Stimulated activated CD4-positive, alpha-beta T cell treated with anti-CD3 and anti-CD28 coated beads, Interleukin-15, amount 100 ng/mL, for 1 hour (primary cell): ENCODE measurements at places on chromosomes 3 and 15.

- DNase-seq = no peak
Measured at GRCh38 chr3:72999951-73000350, 3.3 kb downstream of the PPP4R2 start.

GRCh38 chr3:13537909-13538296 is 11.0 kb upstream of the FBLN2 start:
- DNase-seq = no peak

- no peak for DNase-seq
Measured at GRCh38 chr15:45091161-45091560, 22.8 kb downstream of the DUOX2 start.

DNA sequence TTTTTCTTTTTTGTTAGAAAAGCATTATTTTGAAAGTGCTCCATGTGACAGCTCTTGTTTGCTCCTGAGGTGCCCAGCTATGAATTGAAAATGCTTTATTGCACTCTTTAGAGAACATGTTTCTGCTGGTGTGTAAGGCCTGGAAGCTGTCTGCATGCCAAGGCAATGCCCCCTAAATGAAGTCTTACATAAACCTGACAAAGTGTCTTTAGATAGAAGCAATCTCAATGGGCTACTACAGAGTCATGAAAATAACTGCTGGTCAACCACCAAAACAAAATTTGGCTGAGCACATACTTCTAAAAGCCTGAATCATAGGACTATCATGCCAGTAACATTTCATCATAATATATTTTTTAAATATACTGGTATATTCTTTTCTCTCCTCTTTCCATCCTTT is 178.7 kb downstream of the THRB start:
- no peak for DNase-seq

DNA sequence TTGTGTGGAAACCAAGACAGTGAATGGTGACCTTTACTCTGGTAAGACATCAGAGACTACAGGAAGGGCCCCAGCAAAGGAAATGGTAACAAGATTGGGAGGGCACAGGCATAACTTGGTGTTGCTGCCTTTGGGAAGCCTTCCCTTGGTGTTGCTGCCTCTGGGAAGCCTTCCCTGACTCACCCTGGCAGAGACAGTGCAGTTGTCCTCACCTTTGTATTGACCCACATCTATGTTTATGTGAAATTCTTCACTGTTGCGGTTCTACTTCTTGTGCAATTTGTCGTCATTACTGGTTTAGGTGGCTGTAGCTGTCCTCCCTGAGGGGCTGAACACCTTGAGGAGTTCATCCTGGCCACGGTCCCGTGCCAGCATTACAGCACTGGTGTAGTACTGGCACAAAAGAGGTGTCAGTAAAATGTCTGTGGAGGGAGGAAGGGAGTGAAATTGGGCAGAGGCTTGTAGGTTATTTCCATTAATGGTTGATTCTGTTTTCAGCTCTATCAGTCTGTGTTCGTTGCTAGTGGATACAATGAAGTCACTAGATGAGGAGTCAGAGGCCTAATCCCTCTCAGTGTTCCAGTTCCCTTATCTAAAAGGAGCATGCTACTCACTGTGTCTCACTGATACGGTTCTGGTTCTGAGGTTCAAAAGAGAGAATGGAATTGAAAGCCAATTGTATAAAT is 21.6 kb downstream of the IFT122 start:
- no peak for DNase-seq

DNA sequence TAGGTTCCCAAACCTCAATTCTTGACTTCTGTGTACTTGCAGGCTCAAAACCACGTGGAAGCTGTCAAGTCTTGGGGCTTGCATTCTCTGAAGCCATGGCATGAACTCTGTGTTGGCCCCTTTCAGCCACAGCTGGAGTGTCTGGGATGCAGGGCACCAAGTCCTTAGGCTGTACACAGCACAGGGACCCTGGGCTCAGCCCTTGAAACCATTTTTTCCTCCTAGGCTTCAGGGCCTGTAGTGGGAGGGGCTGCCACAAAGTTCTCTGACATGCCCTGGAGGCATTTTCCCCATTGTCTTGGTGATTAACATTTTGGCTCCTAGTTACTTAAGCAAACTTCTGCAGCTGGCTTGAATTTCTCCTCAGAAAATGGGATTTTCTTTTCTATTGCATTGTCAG is 135.4 kb downstream of the ATG7 start:
- no peak for DNase-seq

- no peak for DNase-seq
Measured at GRCh38 chr3:130991126-130991525, 35.5 kb downstream of the ASTE1 start.

- no peak for DNase-seq
Measured at GRCh38 chr3:62132027-62132602, 241.2 kb downstream of the FEZF2 start.

DNA sequence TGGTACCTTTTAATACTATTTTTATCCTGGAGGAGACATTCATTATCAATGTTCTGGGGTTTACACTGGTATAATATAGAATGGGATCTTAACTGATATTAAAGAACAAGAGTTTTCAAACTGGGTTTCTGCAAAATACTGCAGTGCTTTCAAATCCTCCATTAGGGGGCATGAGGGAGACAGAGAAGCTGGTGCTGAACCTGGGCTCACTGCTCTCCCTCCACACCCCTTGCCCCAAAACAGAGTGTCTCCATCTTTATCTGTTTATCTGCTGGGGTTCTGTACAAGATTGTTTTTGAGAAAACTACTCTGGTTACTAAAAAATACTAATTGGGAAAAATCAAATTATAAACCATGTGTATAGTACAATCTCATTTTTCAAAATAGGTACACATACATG is 41.7 kb downstream of the CADPS start:
- DNase-seq = no peak

- no peak for DNase-seq
Measured at GRCh38 chr15:47184908-47185801, 532.1 kb upstream of the SEMA6D start.

DNA sequence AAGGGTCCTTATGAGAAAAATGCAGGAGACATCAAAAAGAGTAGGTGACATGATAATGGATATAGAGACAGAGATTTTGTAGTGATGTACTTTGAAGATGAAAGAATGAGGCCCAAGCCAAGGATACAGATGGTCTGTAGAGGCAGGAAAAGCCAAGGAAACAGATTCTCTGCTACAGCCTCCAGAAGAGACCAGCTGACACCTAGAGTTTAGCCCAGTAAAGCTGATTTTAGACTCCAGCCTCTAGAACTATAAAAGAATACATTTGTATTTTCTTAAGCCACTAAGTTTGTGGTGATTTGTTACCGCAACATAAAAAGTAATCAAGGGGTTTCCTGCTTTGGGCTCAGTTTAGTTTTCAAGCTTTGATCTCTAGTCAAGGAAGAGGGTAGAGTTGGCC is 64.8 kb downstream of the STRIT1 start:
- no peak for DNase-seq

- DNase-seq = no peak
Measured at GRCh38 chr3:35867791-35868190, 228.5 kb downstream of the ARPP21 start.

DNA sequence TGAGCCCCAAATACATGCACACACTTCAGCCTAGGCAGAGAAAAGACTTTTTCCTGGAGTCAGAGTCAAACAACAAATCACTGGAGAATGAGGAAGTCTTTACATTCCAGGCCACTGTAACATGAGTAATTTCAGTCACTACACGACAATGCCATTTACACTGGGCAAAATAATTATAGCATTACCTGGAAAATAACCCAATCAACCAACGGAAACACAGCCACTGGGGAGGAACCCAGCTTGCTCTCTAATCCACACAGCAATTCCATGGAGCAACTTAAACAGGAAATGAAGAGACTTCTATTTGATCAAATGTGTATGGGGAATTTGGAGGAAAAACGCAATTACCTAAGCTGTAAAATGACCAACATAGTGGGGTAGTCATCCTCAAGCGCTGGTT is 15.2 kb downstream of the FSTL1 start:
- no peak for DNase-seq

- no peak for DNase-seq
Measured at GRCh38 chr3:11096266-11097139, 57.8 kb upstream of the HRH1 start.

DNA sequence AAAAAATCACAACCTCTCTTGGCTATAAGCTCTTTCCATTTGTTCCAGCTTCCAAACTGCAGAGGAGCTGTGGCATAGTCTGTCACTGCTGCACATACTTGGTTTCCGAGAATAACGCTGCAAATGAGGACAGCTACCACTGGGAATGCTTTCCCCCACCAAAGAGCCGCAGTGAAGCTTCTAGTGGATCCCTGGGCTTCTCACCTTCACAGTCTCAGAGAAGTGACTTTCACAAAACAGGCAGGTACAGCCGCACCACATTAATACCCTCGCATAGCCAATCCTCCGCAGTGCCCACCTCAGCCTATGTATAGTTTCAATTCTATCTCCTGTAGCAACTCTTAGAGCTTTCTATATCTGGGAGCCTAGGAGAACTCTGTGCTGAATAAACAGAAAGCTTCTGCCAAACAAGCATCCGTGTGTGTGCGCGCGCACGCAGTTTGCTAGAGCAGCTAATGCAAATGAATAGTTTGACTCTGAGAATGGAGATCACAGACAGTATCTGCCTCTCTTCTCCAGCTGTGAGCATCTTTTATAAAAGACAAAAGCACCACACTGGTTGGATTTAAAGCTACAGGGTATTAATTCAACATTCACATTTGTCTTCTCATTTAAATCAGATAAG is 81.9 kb upstream of the PLXND1 start:
- no peak for DNase-seq

DNA sequence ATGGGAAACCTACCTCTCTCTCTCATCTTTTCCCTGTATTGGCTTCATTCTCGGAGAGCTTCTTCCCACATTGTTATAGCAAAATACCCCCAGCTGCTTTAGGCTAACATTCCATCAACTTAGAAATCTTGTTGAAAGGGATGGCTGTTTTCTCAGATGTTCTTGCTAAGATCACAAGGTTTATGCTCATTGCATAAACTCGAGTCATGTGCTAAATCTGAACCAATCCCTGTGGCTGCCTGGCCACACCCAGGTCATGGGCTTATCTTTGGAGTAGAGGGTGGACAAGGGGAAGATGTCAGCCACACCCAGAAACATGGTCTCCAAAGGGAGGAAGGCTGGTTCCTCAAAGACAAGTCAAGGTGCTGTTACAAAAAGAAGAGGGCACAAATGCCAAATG is 150.6 kb upstream of the UMPS start:
- no peak for DNase-seq

GRCh38 chr15:39578851-39579486 is 1.9 kb upstream of the THBS1 start:
- DNase-seq = no peak

DNA sequence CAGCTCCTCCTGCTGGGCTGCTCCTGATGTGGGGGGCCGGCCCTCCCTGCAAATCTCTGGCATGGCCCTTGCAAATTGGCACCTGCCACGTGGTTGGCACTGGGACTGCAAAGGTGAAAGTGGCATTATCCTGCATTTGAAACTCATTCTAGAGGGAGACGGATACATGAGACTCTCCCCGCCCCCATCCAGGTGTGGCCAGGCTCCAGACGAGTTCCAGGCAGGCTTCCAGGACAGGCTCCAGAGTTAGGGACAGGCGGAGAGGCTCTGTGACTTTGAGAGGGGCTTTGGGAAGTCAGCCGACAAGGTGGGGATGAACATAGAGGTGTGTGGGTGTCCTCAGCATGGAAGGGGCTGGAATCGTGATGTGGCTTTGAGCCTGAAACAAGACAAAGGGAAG is 178.5 kb downstream of the APBA2 start:
- no peak for DNase-seq

GRCh38 chr3:134126153-134126552 is 96.4 kb upstream of the SLCO2A1 start:
- DNase-seq = no peak

- no peak for DNase-seq
Measured at GRCh38 chr15:86595741-86596140, 516.1 kb downstream of the AGBL1 start.

DNA sequence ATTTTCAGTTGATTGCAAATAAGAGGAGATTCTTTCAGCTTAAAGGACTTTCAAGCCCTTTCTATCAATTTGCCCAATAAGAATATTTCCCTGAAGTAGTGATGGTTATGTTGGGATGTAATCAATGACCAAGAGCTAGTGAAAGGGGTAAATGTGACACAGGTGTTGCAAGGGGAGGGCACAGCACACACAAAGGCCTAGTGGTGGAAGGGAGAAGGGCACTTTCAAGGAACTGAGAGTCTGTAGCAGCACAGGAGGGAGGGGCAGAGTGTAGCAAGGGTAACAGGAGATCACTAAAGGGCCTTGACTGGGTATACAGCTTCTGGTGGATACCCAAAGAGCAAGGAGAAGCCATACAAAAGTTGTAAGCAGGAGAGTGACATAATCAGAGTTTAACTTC is 217.8 kb upstream of the ARHGEF26 start:
- no peak for DNase-seq

DNA sequence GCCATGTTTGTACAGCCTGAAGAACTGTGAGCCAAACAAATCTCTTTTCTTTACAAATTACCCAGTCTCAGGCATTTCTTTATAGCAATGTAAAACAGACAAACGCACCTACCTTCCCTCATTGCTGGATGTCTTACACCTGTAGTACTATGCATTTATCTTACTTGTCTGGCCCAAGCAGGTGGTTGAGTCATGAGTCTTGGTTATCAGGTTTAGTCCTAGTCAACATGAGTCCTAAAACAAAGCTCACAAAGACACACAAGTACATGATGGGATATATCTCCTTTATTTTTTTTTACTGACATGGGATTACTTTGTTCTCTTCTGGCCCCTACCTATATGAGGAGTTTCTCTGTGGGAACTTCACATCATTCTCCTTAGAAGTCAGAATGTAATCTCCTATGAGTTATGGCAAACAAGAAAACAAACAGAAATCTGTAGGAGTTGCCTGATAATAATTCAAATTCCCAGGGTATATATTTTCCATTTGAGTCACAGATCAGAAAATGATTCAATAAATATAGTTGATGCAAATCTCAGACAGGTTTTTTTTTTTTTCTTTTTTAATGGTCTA is 33.6 kb upstream of the PLSCR2 start:
- no peak for DNase-seq

DNA sequence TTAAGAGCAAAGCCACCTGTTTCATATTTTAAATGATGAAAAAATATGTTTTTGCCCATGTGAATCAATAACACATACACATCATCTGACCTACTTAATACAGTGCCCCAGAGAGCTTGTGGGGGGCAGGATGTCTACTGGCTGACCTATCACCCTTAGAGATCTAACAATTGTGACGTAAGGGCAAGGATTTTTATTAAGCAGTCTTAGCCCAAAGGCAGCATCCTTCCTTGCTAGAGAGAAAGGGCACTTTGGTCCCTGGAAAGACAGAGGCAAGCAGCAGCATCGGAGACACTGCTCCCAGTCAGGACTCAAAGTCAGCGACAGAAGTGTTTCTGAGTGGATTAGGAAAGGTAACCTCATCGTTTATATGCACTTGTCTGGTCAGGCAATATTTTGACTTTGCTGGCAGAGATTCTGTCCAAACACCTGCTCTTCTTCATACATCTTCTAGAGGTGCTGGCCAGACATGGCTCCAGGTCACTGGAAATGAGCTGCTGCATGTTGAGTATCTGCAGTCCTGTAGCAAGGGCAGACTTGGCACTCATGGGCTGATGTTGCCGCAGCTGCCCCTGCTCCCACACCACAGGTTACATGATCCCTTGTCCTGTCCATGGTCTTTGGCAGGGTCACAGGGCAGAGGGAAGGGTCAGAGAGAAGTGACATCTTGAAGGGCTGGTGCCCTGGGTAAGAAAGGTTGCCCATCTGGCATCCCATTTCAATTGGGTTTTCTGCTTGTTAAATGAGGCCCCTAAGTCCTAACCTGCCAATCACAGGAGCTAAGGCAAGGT is 1.8 kb downstream of the CXCR6 start:
- DNase-seq = no peak

GRCh38 chr15:47614360-47615011 is 102.8 kb upstream of the SEMA6D start:
- no peak for DNase-seq

- no peak for DNase-seq
Measured at GRCh38 chr3:182979674-182980191, 605 bp downstream of the DCUN1D1 start.
